Stimulated activated CD8-positive, alpha-beta memory T cell treated with anti-CD3 and anti-CD28 coated beads, Interleukin-15, amount 100 ng/mL, for 4 hours (primary cell): ENCODE measurements at places on chromosomes 7 and 10.

- no peak for DNase-seq
Measured at GRCh38 chr10:103645141-103646054, 151.9 kb downstream of the NEURL1 start.

- no peak for DNase-seq
Measured at GRCh38 chr10:79152423-79152817, 83.7 kb downstream of the ZMIZ1 start.

DNA sequence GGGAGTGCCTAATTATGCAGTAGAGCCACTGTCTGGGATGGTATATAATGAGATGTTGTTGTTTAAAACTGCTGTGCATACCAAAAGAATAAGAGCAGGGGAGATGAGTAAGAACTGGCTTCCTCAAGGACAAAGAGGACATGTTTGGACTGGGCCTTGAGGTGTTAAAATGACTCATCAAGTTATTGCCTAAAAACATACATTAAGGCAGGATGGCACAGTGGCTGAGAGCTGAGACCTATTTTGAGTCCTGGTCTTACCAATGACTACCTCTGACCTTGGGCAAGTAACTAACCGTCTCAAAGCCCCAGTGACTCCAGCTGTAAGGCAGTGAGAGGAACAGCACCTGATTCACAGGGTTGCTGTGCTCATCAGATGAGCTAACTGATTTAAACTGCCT lies 71.1 kb downstream of the CFAP58 start:
- DNase-seq: no peak

DNA sequence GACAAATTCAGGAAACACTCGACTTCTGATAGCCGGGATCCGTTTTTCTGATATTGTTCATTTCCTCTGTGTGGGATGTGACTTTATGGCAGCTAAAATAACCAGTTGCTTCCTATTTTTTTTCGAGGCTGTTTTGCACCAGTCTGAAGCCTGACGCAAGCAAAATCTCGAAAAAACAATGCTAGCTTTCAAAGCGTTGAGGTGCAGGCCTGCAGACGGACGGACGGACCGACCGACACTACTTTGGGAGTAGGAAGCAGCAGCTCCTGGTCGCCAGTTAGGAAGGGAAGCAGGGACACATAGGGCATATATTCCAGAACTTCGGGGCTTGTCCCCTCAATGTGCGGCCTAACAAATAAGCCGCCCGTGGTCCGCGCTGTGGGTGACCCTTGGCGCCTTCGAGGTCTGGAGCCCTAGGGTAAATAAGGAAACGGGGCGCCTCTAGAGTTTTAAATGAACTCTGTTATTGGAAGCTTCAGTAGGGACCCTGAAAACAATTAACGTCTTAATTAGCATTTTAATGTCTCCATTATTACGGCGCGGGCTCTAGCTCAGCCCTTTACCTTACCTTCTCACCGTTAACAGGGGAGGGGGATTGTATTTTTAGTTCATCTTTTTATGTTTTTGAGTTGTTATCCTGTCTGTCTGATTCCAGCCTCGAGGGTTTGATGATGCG lies 1.3 kb downstream of the HHEX start:
- DNase-seq: no peak

GRCh38 chr7:108073305-108074070 lies 56.7 kb downstream of the LAMB4 start:
- DNase-seq: no peak

DNA sequence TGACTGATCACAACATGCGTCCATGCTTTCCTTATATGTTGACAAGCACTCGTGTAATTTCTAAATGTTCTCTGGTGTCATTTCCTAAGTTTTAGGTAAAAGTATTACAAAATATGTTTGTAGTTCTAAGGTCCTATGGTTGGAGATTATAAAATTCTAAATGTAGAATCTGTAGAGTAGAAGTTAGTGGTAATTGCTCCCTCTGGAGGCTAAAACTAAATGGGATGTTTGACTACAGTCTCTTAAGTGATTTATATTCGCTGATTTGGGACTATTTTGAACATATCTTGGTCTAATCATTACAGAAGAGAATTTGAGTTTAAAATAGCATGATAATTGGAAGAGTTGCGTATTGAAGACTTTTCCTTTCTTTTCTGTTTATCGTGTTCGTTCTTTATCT lies 74.1 kb downstream of the ZMYND11 start:
- no peak for DNase-seq
